Fibroblast of lung (primary cell): ENCODE measurements at places on chromosomes 1 and 21. TPM values are rescaled to one million over a fixed set of nuclear protein-coding genes. Genes with fewer than 3 reads are reported as not detected.

The PGLYRP4 gene
- total RNA-seq: not detected in 2 replicates

The NSUN4 gene
- 12.6 and 16.0 TPM in 2 replicates for total RNA-seq

The HUNK gene
- under 0.01 and 0.33 TPM in 2 replicates for total RNA-seq

The SPRR1A gene
- not detected in 2 replicates for total RNA-seq

The CNKSR1 gene
- total RNA-seq: not detected in 2 replicates

The NUAK2 gene
- total RNA-seq: 1.0 and 1.7 TPM in 2 replicates

The CD58 gene
- 5.6 and 8.4 TPM in 2 replicates for total RNA-seq

The BCL2L15 gene
- under 0.01 TPM in 1 of 2 replicates, not detected in the other for total RNA-seq

The ERG gene
- total RNA-seq: under 0.01 and 0.26 TPM in 2 replicates

The SLAMF9 gene
- total RNA-seq: not detected in 2 replicates

The ATP1A2 gene
- 1.8 and 32.9 TPM in 2 replicates for total RNA-seq

The OR2L8 gene
- total RNA-seq: 0.17 TPM in 1 of 2 replicates, not detected in the other

GRCh38 chr21:35120631-35121180, 71.6 kb upstream of the RUNX1 start:
- no peaks in the 10 kb centered on the region for H3K27me3 ChIP-seq
- H3K36me3 ChIP-seq: no peaks in the 10 kb centered on the region
- no peaks in the 10 kb centered on the region for H3K4me1 ChIP-seq
- H3K4me3 ChIP-seq: no peak overlapping the region
- no peak for DNase-seq
- H3K27ac ChIP-seq: no peak overlapping the region

GRCh38 chr1:51930329-51930728, 51.8 kb upstream of the NRDC start:
- no peak overlapping the region for H3K4me3 ChIP-seq
- H3K27me3 ChIP-seq: no peaks in the 10 kb centered on the region
- peaks cover 8% of the 10 kb centered on the region for H3K4me1 ChIP-seq
- DNase-seq: no peak
- H3K27ac ChIP-seq: no peak overlapping the region

DNA sequence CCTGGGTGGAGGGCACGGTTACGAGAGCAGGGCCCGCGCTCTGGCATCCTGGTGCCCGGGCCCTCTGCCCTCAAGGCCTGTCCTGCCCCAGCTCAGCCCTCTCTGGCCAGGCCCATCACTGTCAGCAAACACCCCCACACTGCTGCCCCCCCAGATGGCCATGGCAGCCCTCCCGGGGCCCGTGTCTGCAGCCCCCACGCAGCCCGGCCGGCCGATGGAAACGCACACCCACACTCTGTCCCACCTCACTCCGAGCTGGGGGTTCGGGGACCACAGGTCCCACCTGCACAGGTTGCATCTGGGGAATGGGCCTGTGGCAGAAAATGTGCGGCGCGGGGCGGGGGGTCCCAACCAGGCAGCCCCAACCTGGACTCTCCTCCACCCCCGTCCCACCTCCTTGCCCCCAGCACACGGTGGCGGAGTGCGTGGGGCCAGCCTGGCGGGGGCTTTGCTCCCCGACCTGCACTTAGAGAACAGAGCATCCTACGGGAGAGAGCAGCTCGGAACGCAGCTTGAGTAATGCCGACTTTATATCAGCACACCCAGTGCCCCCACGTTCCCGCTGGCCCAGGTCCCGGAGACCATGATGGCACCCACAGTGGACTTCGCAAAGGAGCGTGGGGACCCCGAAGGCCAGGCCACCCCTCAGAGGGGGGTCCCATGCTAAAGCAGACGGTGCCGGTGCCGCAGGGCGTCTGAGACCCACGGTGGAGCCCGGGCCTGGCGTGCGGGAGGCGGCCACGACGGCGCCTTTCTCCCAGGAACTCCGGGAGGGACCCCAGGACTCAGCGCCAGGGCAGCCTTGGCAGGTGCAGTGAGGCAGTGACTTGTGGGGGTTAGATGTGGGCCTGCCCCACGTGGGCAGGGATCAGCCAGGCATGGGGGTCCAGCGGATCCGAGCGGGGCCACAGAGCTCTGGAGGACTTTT, 7.5 kb upstream of the RNF223 start:
- no peak overlapping the region for H3K27ac ChIP-seq
- H3K4me3 ChIP-seq: no peak overlapping the region
- no peaks in the 10 kb centered on the region for H3K27me3 ChIP-seq
- DNase-seq: no peak
- H3K36me3 ChIP-seq: peaks cover 2% of the 10 kb centered on the region

- peak overlapping the region; percentile 96 for H3K27ac ChIP-seq
- peaks cover 3% of the 10 kb centered on the region for H3K36me3 ChIP-seq
- no peaks in the 10 kb centered on the region for H3K27me3 ChIP-seq
Measured at GRCh38 chr1:23370709-23371584, 1.3 kb upstream of the ZNF436 start.

DNA sequence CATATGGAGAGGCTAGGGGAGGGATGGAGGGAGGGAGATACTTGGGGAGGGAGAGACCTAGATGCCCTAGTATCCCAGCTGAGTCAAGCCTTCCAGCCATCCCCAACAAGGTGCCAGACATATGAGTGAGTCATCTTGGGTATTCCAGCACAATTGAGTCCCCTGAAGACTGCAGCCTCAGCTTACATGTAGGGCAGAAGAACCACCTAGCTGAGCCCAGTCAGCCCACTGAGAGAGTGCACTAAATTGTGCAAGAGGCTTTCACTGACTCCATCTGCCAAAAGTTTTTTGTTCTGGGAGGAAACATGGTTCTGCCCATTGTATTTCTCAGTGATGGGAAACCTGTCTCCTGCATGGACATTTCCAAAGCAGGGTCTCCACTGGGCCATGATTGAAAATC, 76.4 kb downstream of the FOXD2 start:
- H3K36me3 ChIP-seq: no peaks in the 10 kb centered on the region
- no peaks in the 10 kb centered on the region for H3K4me1 ChIP-seq
- H3K27ac ChIP-seq: no peak overlapping the region
- DNase-seq: no peak
- no peak overlapping the region for H3K4me3 ChIP-seq

DNA sequence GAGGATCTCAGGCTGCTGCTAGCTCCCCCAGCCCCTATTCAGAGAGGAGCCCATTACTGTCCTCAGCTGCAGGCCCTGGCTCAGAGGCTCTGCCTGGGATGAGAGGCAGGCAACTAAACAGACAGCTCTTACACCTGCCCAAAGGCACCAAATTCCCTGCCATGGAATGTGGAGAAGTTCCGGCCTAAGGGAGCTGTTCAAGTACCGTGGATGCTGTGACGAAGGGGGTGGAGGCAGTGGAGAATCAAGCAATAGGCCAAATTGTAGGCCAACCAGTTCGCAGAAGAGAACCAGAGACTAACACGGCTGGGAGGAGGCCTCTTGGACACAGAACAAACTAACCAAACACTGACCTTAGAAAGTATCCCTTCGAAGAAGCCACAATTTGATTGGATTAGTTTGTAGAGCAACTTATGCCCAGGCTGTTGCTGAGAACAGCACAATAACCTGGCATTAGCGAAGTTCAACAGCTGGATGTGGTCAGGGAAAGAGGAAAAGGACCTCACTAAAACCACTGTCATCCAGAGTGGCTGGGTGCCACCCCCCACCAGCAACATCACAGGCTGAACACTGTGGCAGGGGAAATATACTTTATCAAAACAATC, 3.6 kb downstream of the C1orf174 start:
- no peak for DNase-seq
- H3K27me3 ChIP-seq: no peaks in the 10 kb centered on the region
- H3K4me3 ChIP-seq: no peak overlapping the region
- no peaks in the 10 kb centered on the region for H3K36me3 ChIP-seq
- H3K4me1 ChIP-seq: peaks cover 6% of the 10 kb centered on the region

DNA sequence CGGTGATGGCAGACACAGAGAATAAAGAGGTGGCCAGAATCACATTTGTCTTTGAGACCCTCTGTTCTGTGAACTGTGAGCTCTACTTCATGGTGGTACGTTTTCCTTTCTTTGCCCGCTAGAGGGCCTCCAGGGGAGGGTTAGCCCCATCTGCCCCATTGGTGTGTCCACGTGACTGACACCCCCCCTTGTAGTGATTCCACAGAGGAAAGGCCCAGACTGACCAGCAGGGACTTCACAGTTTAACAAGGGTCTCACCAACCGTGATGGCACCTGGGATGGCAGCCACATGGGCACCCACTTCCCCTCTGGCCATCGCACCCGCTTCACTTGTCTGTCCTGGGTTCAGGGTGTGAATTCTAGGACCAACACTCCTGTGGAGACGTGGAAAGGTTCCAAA, 22.3 kb upstream of the SARS1 start:
- no peaks in the 10 kb centered on the region for H3K36me3 ChIP-seq
- no peak overlapping the region for H3K27ac ChIP-seq
- no peak overlapping the region for H3K4me3 ChIP-seq
- no peak for DNase-seq
- no peaks in the 10 kb centered on the region for H3K27me3 ChIP-seq

GRCh38 chr1:24905355-24905978, 24.6 kb downstream of the RUNX3 start:
- no peaks in the 10 kb centered on the region for H3K27me3 ChIP-seq
- H3K4me1 ChIP-seq: no peaks in the 10 kb centered on the region
- H3K27ac ChIP-seq: no peak overlapping the region
- DNase-seq: no peak
- H3K36me3 ChIP-seq: no peaks in the 10 kb centered on the region

- no peaks in the 10 kb centered on the region for H3K36me3 ChIP-seq
- peaks cover 5% of the 10 kb centered on the region for H3K27me3 ChIP-seq
- DNase-seq: no peak
- H3K4me1 ChIP-seq: no peaks in the 10 kb centered on the region
Measured at GRCh38 chr1:60949154-60949825, 133.1 kb upstream of the NFIA start.

- H3K4me3 ChIP-seq: no peak overlapping the region
- H3K36me3 ChIP-seq: no peaks in the 10 kb centered on the region
- no peaks in the 10 kb centered on the region for H3K27me3 ChIP-seq
- no peak for DNase-seq
- no peaks in the 10 kb centered on the region for H3K4me1 ChIP-seq
Measured at GRCh38 chr1:217211486-217211885, 419.4 kb downstream of the GPATCH2 start.

DNA sequence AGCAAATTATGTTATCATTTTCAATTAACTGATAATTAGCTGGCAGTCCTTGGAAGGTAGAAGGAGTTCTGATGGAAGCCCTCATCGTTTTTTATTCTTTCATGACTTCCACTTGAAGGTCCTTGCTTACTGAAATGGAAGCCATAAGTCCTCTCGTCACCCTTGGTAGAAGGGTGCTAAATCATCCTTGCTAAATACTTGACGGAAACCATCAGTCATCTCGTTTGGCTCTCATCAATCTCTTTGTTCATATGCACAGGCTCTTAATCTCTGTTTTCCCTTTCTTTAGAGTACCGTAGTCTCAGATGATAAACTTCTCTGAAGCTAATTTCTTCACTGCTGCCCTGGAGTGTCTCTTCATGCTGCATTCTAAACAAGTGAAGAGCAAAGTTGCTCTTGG, 34.5 kb downstream of the UCK2 start:
- H3K27ac ChIP-seq: no peak overlapping the region
- no peak overlapping the region for H3K4me3 ChIP-seq
- peaks cover 7% of the 10 kb centered on the region for H3K4me1 ChIP-seq
- DNase-seq: no peak
- H3K27me3 ChIP-seq: no peaks in the 10 kb centered on the region
- H3K36me3 ChIP-seq: no peaks in the 10 kb centered on the region

- no peak overlapping the region for H3K27ac ChIP-seq
- H3K27me3 ChIP-seq: no peaks in the 10 kb centered on the region
- H3K36me3 ChIP-seq: no peaks in the 10 kb centered on the region
- DNase-seq: no peak
Measured at GRCh38 chr1:59619557-59619956, 195.2 kb upstream of the HOOK1 start.
